GM19239 (cell line): ENCODE measurements at places on chromosomes 7 and 10.

DNA sequence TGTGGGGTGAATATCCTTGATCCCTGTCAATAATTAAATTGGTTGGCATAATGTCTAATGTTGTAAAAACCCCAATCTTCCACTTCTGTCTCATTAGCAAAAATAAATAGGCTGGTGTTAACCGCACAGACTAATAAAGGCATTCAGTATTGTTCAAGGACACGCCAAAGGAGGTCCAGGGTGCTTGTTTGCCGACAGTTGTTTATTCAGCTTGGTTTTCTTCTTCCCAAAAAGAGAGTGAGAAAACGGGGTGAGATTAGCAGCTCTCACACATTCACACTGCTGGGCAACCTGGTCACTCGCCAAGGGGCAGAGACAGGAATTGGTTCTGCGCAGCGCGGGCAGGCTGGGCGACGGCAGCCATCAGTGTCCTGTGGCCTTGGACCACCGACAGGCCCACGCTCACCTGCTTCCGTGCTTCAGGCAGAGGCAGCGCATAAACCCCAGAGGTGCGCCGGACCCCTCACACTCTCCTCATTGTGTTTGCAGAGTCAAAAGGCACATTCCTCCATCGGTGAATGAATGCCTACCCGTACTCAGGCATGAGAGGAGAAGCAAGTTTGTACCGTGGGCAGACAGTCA is 26.2 kb upstream of the LMBR1 start:
- no peak for DNase-seq

- DNase-seq, result peak; percentile 45
Measured at GRCh38 chr7:3092468-3092867, 48.8 kb upstream of the CARD11 start.

- DNase-seq, result no peak
Measured at GRCh38 chr7:69780379-69780778, 182.1 kb downstream of the AUTS2 start.

DNA sequence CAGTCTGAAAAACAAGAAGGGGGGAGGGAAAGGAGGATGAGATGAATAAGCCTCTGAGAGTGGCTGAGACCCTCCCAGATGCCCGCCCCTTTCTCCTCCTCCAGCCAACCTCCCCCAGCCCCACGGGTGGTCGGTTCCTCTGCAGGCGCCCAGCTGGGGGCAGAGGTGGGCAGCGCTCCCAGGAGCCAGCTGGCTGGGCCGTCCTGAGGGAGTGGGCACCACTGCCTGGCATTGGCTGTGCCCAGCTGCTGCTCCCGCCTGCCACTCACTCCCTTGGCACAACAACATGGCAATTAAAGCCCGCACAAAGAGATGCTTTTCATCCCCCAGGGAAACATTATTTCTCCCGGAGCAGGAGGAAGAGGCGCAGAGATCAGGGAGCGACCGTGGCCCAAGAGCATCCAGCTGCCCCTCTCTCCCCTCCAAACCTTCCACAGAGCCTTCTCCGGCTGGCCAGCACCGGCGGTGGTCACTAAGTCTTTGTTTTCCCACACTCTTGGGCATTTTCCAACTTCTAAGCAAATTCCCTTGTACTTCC is 107.2 kb downstream of the SPDYE5 start:
- no peak for DNase-seq

DNA sequence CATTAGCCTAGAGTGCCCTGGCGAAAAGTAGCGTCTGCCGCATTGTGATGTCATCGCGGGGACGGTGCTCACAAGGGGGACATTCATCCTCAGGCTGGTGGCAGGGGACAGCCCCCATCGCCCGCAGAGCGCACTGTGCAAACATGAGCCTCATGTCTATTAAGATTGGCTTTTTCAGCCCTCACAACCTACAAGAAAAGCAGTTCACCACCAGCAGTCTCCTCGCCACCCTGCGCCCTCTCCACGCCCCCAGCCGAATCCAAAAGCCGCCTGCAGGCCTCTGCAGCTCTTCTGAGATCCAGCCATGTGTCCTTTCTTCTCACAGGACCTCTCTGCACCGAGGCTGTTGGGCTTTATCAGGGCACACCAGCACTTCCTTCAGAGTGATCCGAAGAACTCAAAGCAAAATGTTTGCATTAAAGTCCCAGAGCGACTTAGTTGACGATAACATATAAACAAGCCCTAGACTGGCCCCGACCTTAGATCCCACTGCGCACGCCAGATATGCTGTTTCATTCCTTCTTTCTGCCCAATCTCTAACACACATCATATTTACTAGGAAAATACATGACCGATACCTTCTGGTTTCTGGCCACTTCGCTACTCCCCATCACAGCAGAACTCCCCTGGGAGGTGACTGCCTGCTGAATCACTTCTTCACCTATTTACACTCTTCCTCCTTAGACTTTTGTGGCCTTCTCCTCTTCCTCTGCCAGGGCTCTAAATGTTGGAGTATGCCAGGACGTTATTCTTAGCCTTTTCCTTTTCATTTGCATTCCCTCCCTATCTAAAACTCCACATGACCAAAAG is 206.0 kb upstream of the SH2B2 start:
- DNase-seq, result no peak

DNA sequence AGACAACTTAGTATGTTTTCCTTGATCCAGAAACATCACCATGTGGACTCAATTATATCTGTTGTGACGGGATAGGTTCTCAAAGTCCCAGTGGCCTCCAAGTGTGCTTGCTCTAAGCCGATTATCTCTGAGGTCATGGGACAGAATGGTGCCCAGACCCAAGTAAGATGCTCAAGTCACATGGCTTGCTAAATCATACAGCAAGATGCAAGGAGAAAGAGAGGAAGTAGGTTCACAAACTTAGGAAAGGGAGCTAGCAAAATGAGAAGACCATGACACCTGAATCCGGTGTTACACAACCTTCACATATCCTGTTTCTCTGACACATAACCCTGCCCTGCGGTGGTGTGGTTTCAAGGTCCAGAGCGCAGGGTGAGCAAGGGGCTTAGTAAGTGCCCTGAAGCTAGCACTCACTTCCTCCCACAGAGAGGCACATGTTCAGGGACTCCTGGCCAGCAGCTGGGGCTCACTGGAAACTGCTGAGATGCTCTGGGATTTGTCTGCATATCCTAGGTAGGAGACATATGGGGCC is 590.9 kb upstream of the ANKRD30A start:
- peak; percentile 13 for DNase-seq

GRCh38 chr7:115328018-115328417 is 406.1 kb downstream of the MDFIC start:
- DNase-seq, result no peak

DNA sequence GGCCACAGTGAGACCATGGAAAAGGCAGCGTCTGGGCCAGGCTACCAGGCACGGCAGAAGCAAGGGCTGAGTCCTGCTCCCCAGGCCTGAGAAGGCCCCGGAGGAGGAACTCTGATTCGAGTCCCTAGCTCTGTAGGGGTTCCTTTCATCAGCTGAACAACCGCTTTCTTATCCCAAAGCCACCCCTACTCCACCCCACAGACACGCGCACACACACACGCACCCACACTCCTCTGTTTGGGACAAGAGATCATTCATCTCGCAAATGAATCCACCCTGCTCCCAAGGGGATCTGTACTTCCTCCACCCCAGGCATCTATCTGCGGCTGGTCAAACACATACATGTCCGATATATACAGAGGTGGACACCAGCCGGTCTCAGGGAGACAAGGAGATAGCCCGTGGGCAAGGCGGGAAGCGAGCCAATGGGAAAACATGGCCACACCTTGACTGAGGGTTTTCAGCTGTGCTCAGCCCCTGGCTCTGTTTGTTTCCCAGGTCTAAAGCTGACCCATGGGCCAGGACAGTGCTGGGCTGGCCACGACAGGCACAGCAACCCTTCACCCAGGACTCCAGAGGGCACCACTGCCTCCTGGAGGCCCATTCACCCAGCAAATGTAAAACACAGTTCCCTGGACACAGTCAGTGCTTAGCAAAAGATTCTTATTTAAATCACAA is 7.3 kb downstream of the ZCCHC24 start:
- no peak for DNase-seq

GRCh38 chr7:121521711-121522400 is 125.7 kb upstream of the FAM3C start:
- no peak for DNase-seq

DNA sequence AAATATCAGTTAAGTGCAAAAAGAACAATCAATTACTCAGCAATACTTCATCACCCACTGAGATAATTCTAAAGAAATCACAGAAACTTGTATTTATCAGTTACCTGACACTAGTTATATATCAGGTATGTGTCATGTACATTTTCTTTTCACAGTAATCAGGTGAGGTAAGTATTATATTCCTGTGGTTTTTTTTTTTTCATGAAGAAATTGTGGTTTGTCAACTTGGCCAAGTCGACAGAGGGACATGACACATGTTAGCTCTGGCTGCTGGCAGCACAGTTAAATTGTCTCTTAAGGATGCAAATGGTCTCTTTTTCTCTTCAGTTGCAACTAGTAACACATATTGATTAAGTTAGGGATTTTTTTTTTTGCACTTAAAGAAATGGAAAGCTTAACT is 13.7 kb upstream of the GPR141 start:
- no peak for DNase-seq

- no peak for DNase-seq
Measured at GRCh38 chr7:2483494-2483893, 7.3 kb upstream of the GRIFIN start.

DNA sequence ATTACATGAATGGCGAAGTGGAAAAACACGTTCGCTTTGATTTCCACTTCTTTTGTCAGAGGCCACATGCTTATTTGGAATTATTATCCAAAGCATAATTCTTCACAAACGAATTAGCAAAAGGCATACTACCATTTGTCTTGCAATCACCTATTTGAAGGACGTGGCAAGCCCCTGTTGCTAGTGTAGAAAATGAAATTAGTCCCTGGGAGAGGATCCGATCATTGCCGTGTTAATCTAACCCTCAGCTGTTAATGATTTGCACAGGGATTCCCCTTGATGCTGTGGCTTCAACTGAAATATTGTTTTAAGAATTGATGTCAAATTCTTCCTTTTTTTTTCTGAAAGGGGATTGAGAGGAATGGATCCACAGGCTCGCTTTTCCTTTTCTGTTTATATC is 4.6 kb downstream of the AGMO start:
- DNase-seq, result no peak

DNA sequence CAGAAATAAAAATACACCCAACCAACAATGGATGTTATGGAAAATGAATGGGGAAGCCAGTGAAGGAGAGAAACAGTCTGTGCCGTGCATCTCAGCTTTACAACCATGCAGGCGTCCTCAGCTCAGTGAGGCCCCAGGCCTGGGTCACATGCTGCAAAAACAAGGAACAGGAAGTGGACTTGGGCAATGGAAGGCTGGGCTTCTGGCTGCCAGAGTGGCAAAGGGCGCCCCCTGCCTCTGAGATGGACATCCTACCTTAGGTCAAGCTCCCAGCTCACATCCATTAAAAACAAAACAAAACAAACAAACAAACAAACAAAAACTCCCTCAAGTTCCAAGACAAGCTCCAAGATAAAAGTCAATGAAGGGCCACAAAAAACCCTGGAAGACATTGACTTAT is 54.7 kb upstream of the AFAP1L2 start:
- DNase-seq, result peak; percentile 9

- DNase-seq, result no peak
Measured at GRCh38 chr7:5406957-5407945, 16.4 kb downstream of the TNRC18 start.

GRCh38 chr10:90222372-90222771 is 521.0 kb downstream of the KIF20B start:
- no peak for DNase-seq

- DNase-seq, result peak; percentile 68
Measured at GRCh38 chr7:20797462-20798080, 10.9 kb upstream of the SP8 start.

GRCh38 chr7:50022991-50023390 is 70.1 kb downstream of the ZPBP start:
- DNase-seq, result no peak

DNA sequence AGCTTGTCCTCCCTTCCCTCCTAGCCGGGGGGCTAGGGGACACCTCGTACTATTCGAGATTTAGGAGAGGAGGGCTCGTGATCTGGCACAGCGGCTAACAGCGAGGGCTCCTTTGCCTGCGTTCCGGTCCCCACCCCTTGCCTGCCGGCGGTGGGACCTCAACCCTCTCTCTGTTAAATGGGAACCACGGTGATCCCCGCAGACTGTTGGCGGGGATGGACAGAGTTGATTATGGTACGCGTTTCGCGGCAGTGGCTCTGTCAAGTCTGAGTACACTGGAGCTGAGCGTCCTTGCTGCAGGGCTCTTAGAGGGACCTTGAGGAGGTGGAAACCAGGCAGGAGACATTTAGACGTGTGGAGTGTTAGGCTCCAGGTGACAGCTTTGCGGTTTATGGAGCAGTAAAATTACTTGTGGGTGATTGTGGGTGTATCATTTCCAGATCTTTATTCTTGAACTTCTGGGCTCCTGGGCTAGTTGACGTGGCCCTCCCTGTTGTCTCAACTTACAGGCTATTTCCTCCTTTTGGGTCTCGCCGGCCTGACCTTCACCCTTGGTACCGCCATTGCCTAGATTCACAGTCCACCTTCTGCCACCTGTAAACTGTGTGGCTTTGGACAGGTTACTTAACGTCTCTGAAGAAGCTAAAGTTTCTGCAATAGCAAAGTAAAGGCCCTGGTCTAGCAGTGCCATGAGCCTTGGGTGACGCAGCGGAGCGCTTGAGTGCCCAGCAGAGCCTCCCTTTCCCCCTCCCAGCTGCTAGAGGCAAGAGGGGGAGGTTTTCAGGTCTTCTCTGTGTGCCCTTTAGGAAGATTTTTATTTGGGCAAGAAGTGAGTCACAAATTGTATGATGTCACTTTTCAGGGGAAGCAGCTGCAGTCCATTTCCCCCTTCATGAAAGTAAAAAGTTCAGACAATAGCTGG is 739 bp downstream of the CASP7 start:
- peak; percentile 9 for DNase-seq

GRCh38 chr10:95796504-95796903 is 40.5 kb downstream of the ENTPD1 start:
- DNase-seq, result no peak

DNA sequence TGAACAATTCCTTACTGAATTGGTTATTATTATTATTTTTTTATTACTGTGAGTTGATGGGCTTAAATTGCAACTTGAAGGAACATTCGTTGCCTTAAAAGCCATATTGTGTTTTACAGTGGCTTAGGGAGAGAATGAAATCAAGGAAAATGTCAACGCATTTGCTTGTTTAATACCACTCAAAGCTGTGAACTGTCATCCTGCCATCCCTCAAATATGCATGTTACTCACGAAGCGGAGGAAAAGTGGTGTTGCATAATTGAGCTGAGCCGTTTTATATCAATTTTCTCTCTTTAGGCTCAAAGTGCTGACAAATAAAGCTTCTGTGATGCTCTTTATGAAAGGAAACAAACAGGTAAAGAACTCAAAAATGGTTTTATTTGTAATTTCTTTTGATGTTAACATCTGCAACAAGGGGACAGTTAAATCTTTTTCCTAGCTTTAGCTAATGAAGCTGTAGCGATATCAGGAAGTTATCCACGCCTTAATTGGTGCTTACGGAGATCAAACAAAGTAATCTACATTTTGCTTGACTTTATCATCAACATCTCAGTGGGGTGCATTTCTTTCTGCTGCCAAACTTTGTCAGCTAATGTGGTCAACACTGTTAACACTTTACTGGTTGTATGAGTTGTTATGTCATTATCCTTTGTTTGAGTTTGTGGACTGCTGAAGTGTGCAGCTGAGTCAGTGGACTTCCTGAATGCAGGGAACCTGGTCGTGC is 33.1 kb downstream of the GLRX3 start:
- no peak for DNase-seq

GRCh38 chr10:110461088-110461487 is 36.6 kb upstream of the DUSP5 start:
- no peak for DNase-seq
